MCF 10A (cell line): ENCODE measurements at places on chromosomes 3 and 15. TPM values are rescaled to one million over a fixed set of nuclear protein-coding genes. Genes with fewer than 3 reads are reported as not detected.

GRCh38 chr3:17995769-17996168, 253.3 kb upstream of the TBC1D5 start:
- no peak for DNase-seq

GRCh38 chr15:61216519-61216918, 12.6 kb downstream of the RORA start:
- DNase-seq: peak; percentile 15

- no peak for DNase-seq
Measured at GRCh38 chr3:135268941-135269532, 474.0 kb downstream of the EPHB1 start.

- no peak for DNase-seq
Measured at GRCh38 chr3:58567251-58567515, 10.0 kb downstream of the FAM107A start.

- peak; percentile 77 for DNase-seq
Measured at GRCh38 chr3:52225452-52226228, at the start of gene TLR9. TLR9 (minus strand) TSS chr3:52225645; CDS start chr3:52225529, 116 bp downstream.

DNA sequence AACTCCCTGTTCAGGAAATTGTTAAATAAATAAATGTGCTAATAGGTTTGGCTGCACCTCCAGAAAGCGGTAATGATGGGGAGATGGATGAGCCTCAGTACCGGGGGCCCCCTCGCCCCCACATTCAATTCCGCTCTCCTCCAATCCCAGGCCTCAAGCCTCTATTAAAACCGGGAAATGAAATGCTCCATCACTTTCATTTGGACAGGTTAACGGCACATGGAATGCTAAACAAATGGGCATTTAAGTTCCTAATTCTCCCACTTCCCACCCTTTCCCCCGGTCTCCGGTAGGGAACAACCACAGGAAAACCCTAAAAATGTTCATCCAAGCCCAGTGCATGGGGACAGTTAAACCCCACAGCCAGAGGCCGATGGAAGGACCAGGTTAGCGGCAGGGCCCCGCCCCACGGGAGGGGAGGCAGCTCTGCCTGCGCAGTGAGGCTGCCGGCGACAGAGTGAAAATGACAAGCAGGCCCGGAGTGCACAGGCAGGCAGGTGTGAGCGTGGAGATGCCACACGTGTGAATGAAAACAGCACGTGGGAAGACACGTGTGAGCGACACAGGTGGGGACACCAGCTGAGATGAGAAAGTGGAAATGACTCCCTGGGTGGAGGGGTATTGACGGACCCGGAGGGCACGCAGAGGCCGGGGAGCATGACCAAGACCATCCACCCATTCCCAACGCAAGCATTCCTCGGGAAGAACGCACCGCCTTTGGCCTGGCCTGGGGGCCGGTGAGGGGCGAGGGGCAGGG, 28.1 kb downstream of the RNU5B-1 start:
- no peak for DNase-seq

GRCh38 chr3:113268942-113269341, 57.6 kb downstream of the BOC start:
- DNase-seq: no peak

- DNase-seq: no peak
Measured at GRCh38 chr3:39086144-39086543, 21.3 kb downstream of the GORASP1 start.

DNA sequence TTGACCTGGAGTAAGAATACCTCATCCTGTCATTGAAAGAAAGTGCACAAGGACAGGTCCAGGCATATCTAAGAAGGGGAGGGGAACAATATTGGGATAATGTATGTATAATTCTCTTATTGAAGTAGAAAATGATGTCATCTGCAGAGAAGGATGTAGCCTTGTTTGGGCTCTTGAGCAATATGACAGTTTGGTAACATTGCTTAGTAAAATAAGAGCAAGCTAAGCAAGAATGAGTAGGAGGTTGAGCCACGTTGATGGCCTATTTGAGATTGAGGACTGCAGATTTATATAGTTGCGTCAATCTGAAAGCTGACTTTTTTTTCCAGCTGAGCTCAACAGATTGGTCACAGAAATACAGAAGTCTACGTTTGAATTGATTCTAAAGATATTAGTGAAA, 145.2 kb downstream of the FILIP1L start:
- peak; percentile 39 for DNase-seq

DNA sequence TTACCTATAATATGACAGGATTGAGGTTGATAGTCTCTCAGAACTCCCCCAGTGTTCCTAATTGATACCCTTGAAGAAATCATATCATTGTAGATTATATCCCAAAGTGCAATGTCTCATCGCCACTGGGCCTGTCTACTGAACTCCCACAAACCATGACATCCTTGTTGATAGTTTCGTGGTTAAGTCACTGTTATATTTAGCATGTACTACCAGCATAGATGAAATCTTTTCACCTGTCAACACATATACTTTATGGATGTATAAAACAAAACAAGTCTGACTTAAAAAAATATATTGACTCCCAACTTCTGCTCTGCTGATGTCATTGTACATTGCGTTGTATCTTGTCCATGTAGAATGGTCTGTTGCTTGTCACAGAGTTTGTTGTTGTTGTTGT, 128.1 kb downstream of the IQCH start:
- DNase-seq: no peak

DNA sequence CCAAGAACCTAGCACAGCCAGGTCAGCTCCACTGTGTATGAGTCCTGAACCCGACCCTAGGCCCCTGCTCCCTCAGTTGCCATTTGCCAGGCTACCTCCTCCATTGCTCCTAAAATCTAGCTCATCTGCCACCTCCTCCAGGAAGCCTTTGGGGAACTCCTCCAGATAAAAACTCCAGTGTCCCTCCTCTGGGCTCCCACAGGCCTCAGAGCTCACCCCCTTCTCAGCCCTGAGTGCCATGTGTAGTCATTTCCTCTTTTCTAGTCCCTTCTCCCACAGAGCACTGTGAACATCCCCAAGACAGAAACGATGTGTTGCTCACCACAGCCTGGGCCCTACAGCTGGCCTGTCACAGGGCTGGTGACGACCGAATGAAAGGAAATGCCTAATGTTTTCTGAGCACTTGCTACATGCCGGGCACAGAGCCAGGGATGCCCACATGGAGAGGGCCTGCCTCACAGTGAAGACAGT, 61.0 kb downstream of the IQSEC1 start:
- no peak for DNase-seq

- DNase-seq: no peak
Measured at GRCh38 chr3:100708644-100708988, 678 bp upstream of the TFG start.

GRCh38 chr3:81005992-81006391, 755.5 kb downstream of the GBE1 start:
- DNase-seq: no peak

DNA sequence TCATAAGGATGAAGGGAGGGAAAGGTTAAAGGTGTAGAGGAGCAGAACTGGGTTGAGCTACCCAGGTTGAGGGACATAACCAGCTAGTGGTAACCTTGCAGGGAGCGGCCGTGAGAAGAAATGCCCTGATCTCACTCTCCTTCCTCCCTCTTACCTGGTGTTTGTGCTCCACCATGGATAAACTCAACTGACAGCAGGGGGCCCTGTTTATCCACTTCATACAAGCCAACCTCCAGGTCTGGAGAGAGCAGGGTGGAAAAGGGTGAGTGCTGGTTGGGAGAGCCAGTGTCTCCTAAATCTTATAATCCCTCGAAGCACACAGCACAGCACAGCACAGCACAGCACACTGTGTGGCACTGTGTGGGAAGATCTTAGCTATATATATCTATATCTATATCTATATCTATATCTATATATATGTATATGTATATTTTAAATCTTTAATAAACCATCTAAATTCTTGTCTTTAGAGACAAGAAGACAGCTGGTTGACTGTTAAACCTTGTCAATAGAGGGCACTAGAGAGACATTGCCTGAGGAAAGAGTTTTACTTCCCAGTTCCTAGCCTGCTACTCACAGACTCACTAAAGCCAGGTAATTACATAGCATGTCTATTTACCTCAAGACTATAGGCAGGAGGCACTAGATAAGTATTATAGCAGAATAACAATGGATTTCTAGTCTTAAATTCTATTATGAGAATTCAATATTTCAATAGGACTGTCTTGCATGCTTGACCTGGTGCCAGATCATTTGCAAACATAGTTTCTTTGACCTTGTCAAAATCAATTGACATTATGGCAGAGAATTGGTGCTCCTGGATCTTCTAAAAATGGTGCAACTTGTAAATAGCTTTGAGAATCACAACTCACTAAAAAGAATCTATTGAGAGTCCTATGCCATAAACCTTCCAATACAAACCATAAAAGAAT, 21.7 kb upstream of the FMN1 start:
- DNase-seq: peak; percentile 53

DNA sequence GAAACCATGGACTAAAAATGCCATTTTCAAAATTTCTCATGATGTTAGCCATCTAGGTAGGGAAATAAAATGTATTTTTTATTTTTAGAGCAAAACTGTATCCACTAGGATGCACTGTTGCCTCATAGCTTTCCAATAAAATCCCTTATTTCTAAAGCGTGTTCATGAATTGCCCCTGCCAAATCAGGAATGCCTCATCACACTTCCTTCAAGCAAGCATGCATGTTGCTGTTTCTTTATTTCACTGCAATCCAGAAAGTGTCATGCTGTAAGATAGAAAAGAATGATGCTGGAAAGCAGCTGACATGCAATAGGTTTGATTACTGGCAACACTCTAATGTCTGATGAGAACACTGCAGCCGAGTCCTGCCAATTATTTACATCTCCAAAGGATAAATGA, 239.5 kb downstream of the CHL1 start:
- DNase-seq: no peak

DNA sequence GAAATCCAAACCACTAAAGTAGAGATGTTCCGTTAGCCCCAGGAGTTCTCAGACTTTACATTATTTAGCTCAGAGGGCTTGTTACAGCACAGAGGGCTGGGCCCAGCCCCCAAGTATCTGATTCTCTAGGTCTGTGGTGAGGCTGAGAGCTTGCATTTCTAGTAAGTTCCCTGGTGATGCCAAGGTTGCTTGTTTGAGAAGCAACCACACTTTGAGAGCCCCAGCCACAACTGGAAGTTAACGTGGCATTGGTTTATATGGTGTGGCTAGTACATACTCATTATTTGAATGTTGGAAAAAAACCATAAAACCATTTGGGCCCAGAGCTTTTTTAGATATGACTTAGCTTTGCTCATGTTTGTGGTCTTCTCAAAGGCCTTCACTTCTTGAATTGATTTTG, 35.9 kb downstream of the PRR23E start:
- no peak for DNase-seq

DNA sequence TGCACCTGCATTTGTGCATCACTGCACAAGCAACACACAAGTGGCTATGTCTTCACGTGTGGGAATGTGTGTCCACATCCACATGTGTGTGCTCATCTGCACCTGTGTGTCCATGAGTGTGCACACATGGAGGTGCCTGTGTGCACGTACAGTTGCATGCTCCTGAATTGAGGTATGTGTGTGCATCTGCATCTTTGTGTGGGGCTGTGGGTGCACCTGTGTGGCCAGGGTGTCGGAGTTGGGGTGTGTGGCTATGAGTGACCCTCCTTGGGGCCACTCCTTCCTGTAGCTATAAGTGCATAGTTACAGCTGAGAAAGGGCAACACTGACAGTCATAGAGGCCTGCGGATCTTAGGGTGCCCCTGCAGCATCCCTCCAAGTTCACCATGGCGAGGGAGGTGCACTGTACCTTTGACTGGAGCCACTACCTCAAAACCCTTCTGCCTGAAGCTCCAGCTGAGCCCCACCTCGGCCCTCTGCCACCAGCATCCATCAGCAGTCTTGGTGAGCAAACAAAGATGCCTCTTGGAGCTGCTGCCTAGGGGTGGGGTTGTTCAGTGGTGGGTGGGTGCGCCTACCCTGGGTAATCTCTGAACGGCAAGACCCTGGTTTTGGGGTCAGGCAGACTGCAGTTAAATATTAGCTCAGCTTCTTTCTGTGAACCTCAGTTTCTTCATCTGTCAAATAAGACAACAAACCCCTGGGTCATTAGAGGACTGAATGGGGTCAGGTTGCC, 5.2 kb upstream of the HHATL start:
- no peak for DNase-seq

DNA sequence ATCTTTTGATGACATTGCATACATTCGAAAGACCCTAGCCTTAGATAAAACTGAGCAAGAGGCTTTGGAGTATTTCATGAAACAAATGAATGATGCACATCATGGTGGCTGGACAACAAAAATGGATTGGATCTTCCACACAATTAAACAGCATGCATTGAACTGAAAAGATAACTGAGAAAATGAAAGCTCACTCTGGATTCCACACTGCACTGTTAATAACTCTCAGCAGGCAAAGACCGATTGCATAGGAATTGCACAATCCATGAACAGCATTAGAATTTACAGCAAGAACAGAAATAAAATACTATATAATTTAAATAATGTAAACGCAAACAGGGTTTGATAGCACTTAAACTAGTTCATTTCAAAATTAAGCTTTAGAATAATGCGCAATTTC, 16.7 kb downstream of the KCNMB3 start:
- DNase-seq: no peak

DNA sequence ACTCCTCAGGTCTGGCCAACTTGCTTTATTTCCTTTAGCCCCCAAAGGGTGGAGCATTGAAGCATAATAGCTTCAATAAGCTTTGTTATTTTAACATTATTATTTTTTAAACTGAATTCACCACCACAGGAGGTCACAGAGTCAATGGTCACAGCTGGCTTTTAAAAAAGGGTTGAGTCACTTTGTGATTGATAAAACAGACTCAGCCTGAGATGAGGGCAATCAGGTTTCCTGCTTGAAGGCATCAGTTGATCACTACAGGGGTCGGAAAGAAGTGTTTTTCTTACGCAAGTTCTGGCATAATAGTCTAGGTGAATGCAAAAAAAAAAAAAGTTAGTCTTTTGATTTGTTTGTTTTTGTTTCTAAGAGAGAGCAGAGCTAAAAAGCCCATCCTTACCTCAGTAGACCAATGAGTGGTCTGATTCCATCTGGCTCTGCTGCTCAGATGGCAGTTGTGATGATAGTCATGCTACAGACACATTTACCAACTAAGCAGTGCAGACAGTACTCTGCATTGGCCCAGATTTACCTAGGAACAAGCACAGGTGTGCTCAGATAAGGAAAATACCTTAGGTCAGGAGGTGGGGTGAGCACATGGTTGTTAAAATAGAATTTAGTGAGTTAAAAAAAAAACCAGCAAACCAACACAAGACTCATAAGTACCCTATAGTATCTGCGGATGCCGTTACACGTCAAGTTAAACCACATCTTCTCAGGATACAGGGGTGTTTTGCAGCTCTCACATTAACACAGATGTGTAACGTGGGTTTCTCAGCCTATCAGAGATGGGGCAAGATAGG, 22.6 kb downstream of the ZNF80 start:
- no peak for DNase-seq

The C3orf20 gene
- 0.15 TPM in 1 of 2 replicates, not detected in the other for total RNA-seq

The SUCNR1 gene
- not detected in 2 replicates for total RNA-seq

The TMPRSS7 gene
- total RNA-seq: 0.22 TPM in 1 of 2 replicates, not detected in the other

The CHRFAM7A gene
- 1.9 TPM in 1 of 2 replicates, not detected in the other for total RNA-seq

The WDR72 gene
- total RNA-seq: not detected in 2 replicates

The P2RY13 gene
- not detected in 2 replicates for total RNA-seq
